Stimulated activated CD8-positive, alpha-beta memory T cell treated with anti-CD3 and anti-CD28 coated beads, Interleukin-2, amount 100 ng/mL, for 1 hour (primary cell): ENCODE measurements at places on chromosomes 4 and X.

DNA sequence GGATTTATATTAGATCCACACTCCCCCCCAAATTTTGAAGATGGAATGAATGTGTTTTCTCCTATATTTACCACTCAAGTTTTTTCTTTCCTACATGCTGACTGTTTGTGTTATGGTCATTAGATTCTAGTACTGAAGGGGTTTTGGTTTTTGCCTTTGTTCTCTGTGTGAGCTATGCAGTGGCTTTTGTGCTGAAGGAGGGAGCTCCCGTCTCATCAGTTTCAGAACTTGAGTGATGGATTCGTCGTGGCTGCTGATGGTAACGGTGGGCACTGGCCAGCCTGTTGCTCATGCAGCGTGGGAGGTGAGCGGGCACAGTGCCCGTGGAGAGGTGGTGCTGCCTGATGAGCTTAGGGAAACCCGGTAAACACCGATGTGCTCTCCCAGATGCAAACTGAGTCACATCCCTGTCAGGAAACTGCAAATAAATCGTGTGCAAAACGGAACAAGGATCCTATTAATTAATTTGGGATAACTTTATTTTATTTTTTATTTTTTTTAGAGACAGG lies 101.5 kb downstream of the SORBS2 start:
- DNase-seq: no peak

DNA sequence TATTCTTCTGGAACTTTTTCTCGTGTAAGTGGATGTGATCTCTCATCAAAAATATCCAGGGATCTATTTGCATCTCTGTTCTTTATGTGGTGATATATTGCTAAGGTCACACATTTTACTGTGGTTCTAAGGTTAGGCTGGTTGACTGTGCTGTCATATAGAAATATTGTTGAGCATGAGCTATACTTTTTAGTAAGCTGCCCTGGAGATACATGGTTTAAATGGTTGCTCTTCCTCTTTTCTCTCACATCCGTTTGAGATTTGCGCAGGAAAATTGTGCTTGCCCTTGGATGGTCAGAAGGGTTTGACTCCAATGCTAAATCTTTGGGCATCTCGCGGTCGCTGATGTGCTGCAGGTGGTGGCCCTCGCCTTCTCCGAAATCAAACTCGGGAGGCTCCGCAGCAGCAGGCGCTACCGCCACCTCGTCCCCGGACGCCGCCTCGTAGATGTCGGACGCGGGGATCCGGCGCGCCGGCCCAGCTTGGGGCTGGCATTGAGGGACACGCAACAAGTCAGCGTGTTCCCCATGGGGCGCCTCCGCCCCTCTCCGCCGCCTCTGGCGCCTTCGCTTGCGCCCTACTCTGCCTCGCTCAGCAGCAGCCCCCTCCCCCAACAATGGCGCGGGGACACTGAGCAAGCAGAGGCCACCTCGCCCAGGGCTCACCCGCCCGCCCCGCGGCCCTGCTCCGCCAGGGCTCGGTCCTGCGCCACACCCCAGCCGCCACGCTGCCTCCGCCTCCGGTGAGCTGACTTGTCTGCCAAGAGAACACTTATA lies 154.5 kb downstream of the MSN start:
- no peak for DNase-seq

GRCh38 chr4:154293427-154293826 lies 198.2 kb downstream of the DCHS2 start:
- DNase-seq: no peak

DNA sequence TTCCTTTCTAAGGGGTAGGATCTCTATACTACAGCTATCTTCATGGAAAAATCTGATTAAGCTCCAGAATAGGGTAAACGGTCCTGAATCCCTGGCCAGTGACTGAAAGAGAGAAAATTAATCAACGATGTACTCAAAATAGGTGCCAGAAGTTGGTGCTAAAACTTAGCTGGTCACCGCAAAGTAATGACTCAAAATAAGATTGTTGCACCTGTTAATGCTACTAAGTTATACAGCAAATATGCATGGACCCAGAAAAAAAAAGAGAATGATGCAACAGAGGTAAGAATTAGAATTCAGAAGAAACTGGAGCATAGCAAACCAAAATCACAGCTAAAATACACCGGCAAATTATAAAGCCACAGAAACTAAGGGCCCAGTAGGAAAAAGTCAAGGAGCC lies 239.7 kb upstream of the FAM241A start:
- no peak for DNase-seq

DNA sequence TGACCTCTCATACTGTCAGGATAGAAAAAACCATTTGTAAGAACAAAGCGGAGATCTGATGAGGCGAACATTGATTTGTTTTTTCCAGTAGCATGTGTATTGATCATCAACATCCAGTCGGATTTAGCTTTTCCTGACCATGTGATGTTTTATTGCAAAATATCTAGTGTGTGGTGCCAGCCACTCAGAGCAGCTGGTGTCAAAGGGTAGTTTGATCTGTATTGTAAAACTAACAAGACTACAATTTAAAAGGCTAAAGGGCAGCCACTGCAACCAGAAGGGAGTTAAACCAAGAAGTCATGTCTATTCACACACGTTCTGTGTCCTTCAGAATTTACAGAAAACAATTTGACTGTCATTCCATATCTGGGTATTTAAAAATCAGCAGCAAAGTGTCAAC lies 719.0 kb upstream of the FRG1 start:
- DNase-seq: no peak

DNA sequence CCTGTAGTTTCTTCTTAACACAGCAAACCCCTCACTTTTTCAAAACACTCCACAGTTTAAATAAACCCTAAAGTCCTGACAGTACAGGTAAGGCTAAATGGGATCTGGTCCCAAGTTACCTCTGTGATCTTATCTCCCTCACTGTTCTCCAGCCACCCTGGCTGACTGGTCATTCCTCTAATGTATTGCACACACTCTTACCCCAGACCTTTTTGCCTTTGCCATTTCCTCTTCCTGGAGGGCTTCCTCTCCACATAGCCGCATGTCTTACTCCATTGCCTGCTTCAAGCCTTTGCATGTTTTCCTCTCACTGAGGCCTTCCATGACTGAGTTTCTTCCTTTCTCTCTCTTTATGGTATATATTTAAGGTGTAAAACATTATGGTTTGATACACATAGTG lies 19.5 kb upstream of the ANXA3 start:
- no peak for DNase-seq

GRCh38 chr4:175176710-175177109 lies 258.6 kb downstream of the ADAM29 start:
- no peak for DNase-seq

DNA sequence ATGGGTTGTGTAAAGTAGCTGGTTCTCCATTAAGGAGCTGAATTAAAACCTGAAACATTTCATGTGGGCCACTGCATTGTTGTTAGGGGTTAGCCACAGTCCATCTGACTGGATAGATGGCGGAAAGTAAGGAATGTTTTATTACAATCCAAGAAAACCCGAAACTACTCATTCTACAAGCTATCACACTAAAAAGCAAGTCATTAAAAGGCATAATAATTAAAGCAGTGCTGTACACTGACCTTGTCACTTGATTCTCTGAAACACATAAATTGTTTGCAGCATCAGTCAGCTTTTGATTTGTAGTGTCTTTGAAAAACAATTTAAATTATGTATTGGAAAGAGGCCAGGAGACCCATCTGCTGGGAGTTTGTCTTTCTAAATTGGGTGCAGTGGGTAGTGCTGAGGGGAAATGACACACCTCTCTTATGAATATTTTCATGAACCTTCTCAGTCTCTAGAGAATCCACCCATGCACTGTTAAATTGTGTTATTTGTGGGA lies 75.7 kb upstream of the ANK2 start:
- DNase-seq: no peak

DNA sequence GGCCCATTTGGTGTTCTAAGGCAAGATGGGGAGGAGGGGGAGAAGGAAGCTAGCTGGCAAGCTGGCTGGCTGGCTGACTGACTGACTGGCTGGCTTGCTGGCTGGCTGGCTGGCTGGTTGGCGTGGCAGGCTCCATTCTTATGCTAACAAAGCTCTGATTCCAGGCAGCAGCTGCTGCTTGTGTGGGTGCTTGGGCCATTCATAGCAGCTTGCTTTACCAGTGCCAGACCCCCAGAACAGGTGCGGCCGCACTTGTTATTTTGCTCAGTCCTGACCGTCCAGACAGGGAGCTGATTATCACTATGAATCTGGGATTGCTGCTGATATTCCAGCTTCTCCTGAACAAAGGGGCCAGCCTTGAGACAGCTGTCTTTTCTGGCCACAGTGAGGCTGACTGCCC lies 131.2 kb upstream of the PAK3 start:
- no peak for DNase-seq

GRCh38 chr4:169383724-169384123 lies 113.0 kb upstream of the SH3RF1 start:
- no peak for DNase-seq

DNA sequence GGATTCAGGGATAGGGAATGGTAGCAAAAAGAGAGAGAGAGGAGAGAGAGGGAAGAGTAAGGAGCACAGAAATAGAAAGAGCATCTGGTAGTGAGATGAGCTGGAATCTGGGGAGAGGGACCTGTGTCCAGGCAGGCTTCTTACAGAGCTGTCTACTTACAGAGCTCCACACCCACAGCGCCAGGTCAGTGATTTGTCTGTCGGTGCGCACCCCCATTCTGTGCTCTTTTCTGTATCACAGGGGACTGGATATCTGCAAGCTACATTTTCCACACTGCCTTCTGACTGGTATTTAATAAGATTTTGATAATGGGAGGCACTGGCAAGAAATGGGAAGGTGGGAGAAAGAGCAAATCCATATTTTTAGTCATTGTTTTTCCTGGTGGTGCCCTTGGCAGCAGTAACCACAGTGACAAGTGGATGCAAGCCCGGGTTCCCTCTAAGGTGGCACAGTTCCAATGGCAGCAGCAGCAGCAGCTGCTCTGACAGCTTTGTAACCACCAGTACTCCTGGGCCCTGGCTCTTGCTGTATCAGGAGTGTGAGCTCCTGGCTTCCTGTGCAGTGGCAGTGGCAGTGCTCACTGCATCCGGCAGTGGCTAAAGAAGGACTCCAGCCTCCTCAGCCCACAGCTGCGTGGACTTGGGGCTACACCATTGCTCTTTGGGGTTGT lies 300.5 kb downstream of the TRIML1 start:
- DNase-seq: no peak

- DNase-seq: no peak
These were observed 35.7 kb upstream of the DRD5 start for GRCh38 chr4:9745782-9746181.

DNA sequence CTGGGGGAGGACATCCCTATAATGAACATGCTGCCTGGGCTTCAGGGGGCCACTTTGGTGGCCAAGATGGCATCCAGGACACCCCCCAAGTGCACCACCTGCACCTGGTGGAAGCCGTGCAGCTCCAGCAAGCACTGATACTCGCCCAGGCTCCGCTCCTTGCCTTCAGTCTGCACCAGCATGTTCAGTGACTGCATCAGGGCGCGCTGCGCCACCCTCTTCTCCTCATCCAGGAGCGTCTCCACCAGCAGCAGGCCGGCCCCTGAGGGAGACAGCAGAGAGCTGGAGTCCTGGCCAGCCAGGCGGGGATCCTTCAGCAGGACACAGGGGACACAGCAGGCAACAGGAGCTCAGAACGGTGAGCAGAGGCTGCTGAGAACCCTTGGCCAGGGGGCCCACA lies 11.3 kb upstream of the SLC25A6 start:
- DNase-seq: no peak

- no peak for DNase-seq
These were observed 60.3 kb downstream of the EGF start for GRCh38 chr4:109972786-109973528.

- no peak for DNase-seq
These were observed 52.9 kb downstream of the SLC7A11 start for GRCh38 chr4:138189206-138189605.

DNA sequence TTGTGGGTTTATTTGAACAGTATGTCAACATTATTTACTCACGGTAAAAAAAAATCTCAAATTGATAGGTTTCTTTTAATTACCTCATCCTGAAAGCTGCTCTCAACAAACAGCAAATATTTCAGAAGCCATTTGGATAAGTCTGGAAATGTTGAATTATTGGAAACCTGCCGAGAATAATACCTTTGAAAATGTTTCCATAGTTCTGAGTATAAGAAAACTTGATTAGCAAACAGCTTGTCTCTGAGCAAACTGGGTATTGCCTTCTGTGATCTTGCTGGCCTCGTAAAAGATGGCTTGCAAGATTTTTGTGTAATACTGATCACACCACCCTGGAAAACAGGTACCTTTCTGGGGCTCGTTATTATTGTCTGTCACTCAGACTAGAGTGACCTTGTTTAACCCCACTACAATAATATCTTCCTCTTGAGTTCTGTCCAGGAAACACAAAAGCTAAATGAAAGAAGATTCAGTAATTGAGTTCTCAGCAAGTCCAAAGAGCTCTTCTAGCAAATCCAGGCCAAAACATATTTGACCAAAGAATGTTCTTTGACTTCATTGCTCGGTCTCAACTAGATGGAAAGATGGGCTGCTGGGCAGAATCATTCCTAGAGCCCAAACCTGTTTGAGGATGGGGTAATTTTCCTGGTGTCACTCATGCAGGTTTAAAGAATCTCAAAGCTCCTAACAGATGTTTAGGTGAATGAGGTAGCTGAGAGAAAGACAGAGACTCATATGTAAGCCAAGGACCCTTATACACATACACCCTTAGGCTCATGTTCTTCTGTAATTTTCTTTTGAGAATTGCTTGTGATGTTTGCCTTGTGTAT lies 255.6 kb upstream of the JADE1 start:
- DNase-seq: no peak

DNA sequence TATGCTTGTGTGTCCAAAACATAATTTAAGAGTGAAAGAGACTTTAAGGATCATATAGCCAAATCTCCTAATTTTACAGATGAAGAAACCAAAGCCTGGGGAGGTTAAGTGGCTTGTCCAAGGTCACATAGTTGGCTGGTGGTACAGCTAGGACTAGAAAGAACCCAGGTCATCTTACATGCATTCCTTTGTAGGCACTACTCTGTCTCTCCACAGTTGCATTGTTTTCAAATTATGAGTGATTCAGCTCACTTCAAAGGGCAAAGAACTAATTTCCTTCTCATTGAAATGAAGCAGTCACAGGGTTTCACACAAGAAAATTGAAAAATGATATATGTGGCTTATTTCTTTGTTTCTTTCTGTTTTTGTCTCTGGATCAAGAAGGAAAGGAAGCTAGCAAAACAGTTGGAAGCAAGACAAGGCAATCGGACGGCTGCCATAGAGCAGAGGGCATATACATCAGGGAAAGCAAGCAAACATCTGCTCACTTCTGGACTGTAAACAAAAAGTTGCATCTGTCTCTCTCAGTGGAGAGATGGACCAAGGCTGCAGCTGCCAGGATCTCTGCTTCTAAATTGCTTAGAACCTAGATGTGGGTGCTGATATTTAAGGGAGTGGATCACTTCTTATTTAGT lies 107.5 kb upstream of the AMOT start:
- no peak for DNase-seq

GRCh38 chr4:143399113-143399949 lies 62.7 kb downstream of the GAB1 start:
- DNase-seq: no peak

DNA sequence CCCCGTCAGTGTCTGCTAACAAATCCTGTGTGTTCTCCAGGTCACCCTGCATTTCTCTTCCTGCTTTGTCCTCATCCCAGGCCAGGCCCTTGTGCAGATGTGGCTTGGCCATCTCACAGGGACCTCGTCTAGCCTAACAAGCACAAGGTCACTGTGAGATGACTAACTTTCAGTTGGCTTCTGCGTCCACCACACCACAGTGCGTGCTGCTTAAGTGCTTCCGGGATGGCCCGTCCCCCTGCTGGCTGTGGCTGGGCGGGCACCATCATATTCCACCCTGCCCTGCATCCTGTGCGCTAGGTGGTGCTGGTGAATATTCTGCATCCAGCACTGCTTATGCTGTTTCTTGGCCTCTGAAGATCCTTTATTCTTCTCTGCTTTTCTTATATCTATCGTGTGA lies 33.8 kb downstream of the RBBP7 start:
- no peak for DNase-seq

- DNase-seq: no peak
These were observed 55.6 kb downstream of the ADGRA3 start for GRCh38 chr4:22460266-22460665.
